ENCODE measurements at places on chromosomes 1 and 21.

DNA sequence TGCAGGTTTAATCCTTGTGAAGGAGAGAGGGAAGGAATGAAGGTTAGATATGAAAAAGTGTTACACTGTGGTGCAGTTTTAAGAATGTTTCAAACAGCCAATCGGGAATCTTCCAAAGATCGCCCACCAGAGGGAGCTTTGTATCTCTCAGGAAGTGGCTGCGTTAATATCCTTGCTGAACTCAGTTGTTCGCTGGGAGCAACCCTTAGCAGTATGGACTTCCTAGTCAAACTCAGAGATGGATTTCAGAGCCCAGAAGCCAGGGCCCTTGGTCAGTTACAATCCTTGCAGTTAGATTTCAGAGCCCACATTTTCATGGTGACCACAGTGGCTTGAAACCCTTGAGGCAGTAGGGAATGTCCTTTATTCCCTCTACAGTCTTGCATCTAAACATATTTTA, 136.2 kb downstream of the NTNG1 start:
- DNase-seq = peak; percentile 48

DNA sequence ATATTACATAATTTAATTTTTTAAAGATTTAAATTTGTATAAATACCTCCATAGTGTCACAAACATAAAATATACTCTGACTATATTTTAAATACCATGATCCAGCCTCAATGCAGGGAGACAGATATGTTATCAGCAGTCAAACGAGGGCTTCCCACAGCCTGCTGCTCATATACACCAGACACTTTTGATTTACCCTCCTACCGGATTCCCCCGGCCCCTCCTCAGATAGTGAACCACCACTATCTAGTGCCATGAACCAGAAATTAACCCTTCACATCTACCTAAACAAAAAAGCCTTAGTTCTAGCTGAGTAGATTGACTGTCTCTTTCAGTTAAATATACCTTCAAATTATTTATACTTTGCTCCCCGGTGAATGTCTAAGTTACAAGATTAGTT, 52.4 kb upstream of the C1orf53 start:
- no peak for DNase-seq

DNA sequence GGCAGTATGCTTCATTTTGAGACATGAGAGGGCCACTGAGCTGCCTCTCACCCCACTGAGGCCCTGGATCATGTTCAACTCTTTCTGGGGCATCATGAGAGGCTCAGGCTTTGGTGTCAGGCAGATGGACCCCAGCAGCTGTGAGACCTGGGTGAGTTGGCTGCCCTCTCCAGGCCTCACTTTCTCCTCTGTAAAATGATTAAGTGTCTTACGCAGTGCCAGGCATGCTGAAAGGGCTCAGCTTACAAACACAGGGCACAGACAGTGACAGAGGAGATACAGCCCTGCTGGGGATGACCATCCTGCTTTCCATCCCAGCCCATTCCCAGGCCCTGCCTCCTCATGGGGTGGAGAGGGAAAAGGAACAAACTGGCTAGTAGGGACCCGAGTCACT, 387.4 kb downstream of the MATN1 start:
- no peak for DNase-seq

GRCh38 chr1:225114354-225114990, 185.0 kb downstream of the DNAH14 start:
- DNase-seq = no peak

GRCh38 chr21:32003411-32003810, 130.6 kb downstream of the HUNK start:
- no peak for DNase-seq

- DNase-seq = no peak
These were observed 284.6 kb downstream of the DNM3 start for GRCh38 chr1:172125812-172126430.

DNA sequence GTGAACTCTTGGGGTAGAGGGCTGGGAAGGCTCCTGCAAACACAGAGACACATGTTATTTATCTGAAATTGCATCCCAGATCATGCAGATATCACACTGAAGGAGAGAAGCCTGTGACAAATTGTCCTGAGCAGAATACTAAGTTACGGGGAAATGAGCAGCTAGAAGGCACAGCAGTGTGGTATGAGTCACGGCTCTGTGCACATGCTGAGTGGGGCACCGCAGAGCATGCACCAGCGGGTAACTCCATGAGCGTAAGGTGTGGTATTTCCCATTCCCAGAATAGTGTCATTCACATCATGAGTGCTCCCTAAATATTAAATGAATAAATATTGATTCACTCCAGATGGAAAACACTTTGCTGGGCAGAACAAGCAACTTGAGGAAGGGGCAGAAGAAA, 21.3 kb upstream of the FCRL2 start:
- no peak for DNase-seq

- no peak for DNase-seq
These were observed 1.0 kb downstream of the CCDC24 start for GRCh38 chr1:43992232-43992995.

DNA sequence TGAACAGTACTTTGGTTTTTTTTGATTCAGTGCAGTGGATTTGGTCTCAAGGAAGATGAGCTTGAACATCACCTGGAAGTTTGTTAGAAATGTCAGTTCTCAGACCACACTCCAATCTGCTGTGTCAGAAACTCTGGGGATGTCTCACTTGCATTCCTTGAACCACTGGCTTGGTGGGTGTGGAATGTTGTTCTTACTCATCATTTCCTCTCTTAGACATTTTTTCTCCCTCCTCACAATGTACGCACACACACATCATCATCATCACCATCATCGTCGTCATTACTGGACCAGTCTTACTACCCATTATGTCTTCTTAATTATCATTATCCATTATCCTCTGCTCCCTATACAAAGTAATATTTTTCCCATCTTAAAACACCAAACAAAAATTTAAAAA, 91.9 kb upstream of the KCNK2 start:
- no peak for DNase-seq

GRCh38 chr1:11882814-11883538, 24.2 kb upstream of the NPPB start:
- DNase-seq = no peak

DNA sequence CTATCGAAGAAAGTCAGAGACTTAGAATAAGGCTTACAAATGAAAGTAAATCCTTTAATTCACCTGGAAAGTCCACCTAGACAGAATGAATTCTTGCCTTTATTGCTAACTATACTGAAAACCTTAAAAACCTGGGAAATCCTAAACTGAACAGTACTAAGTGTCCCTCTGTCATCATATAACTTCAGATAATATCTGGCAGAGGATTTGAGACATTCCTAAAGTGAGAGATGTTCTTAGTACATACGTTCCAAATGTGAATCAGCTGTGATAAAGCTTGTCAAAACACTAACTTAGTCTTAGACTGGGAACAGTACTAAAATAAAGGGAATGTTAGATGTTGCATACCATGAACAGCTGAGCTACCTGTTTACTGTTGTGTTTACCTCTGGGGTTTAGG, 121.7 kb downstream of the TNFSF18 start:
- DNase-seq = no peak

DNA sequence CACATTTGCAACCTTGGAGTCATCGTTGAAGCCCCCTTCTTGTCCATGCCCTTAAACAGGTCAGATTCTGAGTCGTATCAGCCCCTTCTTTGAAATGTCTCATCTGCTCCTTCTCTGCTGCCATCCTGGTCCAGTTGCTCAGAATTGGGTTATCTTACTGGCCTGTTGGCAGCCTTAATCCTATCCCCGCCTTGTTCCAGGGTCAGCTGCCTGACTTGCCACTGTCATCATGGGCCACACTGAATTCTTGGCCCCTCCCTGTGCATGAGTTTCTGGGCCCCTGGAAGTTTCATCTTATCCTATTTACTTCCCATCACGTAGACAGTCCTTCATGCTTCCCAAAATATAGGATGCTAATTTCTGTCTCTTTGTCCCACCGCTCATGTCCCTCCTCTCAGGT, 23.7 kb downstream of the IRF2BP2 start:
- DNase-seq = no peak

GRCh38 chr1:74690909-74691308, 17.3 kb upstream of the ERICH3 start:
- no peak for DNase-seq

DNA sequence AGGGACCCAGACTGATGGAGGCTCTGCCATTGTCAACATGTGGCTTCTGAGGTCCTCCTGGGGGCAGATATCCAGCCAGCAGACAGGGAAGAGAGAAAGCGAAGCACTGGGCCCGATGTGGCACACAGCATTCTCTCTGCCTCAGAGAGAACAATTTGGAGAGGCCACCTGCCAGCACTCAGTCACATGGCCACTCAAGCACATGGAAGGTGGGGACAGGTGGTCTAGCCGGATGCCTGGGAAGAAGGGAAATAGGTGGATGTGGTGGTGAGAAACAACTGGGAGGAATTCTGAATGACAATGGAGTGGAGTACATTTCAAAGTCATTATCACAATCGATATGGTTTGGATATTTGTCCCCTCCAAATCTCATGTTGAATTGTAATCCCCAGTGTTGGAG, 109.0 kb downstream of the UBE2U start:
- no peak for DNase-seq

- peak; percentile 89 for DNase-seq
These were observed at the start of the genes HSF2BP and RRP1B for GRCh38 chr21:43659136-43660000. Gene HSF2BP (minus strand): TSS chr21:43659488. CDS start chr21:43658096, 1,392 bp downstream. Gene RRP1B (plus strand): TSS chr21:43659560. CDS start chr21:43659665, 105 bp downstream.

DNA sequence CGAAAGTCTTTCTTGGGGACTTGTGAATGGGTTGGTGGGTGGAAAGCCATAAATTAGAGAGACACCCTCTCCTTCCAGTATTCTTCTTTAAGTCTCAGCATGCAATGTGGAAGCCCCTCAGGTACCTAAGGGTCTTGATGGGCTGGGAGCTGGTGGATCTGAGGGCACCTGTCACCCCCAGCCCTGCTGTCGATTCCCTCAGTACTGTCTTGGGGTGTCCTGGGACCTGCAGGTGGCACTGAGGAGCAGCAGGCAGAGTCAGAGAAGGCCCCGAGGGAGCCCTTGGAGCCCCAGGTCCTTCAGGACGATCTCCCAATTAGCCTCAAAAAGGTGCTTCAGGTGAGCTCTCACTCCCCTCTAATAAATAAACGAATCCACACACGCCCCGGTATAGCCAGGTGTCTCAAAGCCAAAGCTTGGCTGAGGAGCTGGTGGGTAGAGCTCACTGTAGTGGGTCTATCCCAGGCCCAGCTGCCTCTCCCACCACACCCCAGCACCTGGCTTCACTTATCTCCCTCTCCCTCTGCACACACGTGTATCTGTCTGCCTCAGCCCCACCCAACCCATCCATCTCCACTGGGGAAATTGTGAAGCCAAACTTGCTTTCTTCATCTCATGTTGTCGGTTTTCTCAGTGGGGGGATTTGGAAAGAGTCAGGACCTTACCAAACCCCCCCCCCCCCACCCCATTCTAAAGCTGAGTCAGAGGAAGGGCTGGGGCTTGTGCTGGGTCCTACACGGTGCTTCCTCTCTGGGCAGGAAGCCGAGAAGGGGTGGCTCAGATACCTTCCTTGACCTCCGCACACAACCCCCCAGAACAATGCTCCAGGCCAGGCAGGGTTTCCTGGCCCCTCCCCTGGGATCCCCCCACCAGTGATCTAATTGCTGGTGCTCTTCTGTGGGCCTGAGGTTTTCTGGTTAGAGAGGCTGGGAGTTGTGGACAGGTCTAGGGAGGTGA, 1.6 kb downstream of the ADAM15 start:
- no peak for DNase-seq

DNA sequence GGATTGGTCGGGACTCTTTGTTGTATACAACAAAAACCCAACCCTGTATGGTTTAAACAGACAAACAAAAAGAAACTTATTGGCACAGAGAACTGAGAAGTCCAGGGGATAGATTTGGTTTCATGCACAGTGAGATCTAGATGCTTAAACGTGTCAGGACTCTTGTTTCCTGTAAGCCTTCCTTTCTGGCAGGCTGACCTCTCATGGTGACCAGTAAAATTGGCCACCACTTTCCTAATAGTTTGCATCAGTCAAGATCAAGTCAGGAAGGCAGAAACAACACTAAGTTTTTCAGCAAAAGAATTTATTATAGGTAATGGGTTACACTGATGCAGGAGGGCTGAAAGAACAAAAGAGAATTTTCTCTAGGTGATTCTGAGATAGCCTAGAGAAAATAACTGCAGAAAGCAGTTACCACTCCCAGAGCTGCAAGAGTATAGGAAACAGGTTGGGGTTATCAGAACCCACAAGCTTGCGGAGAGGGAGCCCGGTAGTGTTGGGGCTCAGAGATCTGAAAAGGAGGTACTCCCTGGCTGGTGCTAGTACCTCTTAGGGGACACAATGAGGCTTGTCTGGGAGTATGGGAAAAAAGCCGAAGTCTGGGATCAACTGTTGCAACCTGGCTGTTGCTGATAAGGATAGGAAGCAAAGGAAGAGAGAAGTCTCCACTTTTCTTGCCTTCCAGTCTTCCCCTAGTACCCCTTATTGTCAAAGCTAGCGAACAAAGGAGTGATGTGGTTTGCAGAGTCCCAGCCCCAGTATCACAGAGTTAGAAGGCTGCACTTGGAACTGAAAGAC, 21.4 kb downstream of the CITED4 start:
- no peak for DNase-seq

Measured in right forelimb (tissue), 1 donor.